ENCODE measurements at places on chromosomes 7 and 10.

- no peak for DNase-seq
These were observed 23.9 kb upstream of the CCAR1 start for GRCh38 chr10:68697106-68697505.

- DNase-seq: no peak
These were observed 295.0 kb downstream of the PARD3 start for GRCh38 chr10:34520084-34520483.

DNA sequence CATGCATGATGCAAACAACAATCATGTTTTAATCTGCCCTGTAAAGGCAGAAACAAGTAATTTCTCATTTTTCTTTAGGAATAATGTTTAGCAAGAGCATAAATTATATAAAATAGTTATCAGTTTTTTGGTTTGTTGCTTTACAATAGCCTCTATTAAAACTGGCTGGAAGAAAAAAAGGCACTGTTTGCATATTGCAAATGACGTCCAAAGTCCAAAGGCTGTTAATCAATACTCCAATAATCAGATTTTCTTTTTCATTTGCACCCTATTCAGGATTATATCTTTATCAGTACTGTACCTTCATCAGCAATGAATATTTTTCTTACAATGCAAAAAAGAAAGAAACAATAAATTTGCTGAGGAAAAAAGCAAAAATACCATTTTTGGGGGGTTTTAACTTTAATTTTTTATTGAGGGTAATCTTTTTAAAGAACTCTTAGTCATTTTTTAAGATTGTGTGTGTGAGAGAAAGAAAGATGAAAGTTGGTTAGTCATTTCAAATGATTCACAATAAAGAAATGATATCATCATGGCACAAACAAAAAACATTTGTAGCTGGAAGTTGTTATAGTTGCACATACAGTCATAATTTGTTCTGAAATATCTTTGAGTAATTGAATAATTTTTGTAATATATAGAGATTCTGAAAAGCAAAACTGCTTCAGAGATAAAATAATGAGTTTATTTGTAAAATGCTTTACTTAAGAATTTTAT lies 44.4 kb upstream of the AKR1C2 start:
- no peak for DNase-seq

- no peak for DNase-seq
These were observed 6.9 kb upstream of the SFRP5 start for GRCh38 chr10:97778452-97779302.

GRCh38 chr10:44902941-44903545 lies 8.1 kb upstream of the TMEM72 start:
- no peak for DNase-seq

- no peak for DNase-seq
These were observed 2.0 kb downstream of the EN2 start for GRCh38 chr7:155459700-155460461.

DNA sequence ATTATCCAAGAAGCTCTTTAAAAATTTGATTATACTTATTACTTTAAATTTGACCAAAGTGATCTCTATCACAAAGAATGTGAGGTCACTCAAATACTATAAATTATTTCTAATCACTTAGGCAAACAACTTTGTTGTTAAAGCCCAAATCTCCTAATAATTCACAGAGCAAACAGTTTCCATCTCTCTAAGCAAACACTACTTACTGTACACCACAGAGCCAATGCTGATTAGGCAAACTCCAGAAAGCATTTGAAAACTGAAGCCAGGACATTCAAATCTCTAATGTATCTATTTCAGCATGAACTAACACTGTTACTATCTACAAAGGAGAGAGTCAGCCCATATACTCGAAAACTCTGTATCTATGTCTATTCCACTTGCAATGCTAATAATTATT lies 107.1 kb downstream of the RNF32 start:
- no peak for DNase-seq

DNA sequence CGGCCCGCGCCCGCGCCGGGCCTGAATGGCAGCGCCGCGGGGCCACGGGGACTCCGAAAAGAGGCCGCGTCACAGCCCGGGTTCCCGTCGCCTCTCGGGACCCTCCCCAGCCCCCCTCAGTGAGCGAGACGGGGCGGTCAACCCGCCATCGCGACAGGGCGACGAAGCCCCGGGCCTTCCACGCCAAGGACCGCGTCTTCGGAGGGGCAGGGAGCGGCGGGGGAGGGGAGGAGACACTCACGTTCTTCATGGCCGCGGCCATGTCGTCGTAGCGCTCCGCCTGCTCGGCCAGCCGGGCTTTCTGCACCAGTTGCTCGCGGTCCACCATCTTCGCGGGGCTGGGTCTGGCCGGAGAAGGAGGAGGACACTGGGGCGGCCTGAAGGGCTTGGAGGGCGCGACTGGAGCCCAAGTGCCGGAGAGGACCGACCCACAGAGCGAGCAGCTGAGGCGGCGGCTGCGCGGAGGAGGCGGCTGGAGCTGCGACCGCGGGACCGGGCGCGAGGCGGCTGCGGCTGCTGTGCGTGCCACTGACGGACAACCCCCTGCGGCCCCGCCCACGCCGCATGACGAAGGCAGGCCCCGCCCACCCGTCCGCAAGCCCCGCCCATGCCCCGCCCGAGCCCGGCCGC lies at the start of gene YWHAG:
YWHAG (minus strand) TSS at position 511 of the 630 bp plus-strand sequence; CDS start at position 328, 183 bp downstream.
- peak; percentile 91 for DNase-seq

GRCh38 chr7:155889636-155890511 lies 77.6 kb upstream of the SHH start:
- no peak for DNase-seq

DNA sequence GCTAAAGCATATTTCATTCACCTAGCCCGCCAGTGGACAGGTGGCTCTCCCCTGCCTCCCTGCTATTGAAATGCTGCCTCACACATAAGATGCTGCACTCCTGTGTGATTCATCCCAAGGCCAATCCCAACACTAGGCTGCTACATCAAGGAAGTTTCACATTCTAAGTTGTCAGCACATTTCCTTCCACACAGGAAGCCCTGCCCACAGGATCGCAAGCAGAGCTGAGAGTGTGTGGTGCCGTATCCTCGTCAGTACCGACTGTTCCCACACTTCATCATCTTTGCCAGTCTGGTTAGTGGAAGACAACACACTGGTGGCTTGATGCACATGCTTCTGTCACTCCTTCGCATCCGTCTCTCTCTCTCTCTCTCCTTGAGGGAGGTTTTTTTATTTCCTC lies 194.3 kb upstream of the PPP2R2D start:
- DNase-seq: no peak
